ENCODE measurements at places on chromosomes 5 and 9.

DNA sequence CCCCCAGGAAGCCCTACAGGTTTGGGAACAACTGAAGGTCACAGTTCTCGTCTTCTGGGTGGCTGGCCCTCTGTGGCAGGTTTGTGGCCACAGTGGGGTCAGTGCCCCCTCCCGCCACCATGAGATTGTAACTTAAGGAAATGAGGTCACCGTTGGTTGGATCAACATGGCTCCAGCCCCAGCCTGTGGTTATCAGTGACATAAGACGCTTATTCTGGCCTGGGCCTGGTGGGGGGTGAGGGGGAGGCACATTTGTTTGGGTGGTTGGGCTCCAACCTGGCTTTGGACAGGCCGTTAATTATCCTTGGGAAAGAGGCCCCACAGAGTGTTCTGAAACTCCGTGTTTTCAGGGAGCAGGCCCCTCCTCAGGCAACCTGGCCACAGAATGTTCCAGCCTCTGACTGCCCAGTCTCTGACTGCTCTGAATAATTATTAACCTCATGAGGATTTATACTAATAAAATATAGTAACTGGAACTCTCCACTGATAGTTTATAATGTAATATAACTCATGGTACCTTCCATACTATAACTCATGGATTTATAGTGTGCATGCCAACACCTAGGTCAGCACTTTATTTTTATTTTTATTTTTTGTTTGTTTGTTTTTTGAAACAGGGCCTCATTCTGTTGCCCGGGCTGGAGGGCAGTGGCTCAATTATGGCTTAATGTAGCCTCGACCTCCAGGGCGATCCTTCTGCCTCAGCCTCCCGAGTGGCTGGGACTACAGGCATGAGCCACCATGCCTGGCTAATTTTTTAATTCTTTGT, 58.0 kb upstream of the RPL26L1 start:
- peak; percentile 63 for DNase-seq

- no peak for DNase-seq
These were observed 45.0 kb downstream of the DOCK8 start for GRCh38 chr9:259405-260404.

DNA sequence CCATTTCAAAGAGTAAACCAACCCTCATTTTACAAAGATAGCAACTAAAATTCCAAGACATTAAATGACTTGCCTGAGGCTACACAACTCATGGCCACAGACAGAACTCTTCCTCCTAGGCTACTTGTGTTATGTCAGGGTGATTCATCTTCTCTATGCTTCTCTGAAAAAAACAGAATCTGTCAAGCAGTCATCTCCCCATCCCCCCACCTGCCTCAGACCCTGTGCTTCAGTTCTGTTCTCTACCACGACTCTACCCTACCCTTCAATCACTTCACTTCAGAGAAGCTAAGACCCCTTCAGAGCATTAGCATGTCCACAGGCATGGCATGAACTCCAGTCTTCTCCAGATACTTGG, 277.7 kb upstream of the PTGER4 start:
- no peak for DNase-seq

- DNase-seq, result no peak
These were observed 15.9 kb downstream of the CMBL start for GRCh38 chr5:10291692-10292339.

DNA sequence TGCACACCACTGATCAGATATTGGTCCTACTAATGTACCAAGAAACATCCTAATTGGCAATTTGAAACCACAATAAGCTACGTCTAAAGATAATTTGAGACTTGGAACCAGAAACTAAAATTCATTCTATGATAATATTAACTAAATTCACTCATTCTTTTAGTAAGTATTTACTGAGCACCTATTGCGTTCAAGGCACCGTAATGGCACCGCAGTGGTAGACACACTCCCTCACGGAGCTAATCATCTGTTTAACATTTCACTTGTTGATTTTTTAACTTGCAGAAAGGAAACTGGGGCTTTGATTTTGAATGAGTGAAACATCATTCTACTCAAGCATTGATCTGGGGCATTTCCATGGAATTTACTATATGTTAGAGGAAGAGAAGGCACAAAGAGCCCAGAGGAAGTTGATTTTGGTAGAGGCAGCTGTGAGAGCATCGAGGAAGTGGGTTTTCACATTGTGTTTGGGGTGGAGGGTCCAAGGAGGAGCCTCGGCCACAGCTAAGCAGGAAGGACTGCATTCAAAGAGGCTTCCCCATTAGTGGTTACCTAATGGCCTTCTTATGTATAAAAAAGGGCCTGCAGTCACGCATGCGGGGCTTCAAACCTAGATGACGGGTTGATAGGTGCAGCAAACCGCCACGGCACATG, 7.1 kb downstream of the RAPGEF1 start:
- no peak for DNase-seq

- no peak for DNase-seq
These were observed 92.1 kb upstream of the IFNE start for GRCh38 chr9:21574261-21574660.

DNA sequence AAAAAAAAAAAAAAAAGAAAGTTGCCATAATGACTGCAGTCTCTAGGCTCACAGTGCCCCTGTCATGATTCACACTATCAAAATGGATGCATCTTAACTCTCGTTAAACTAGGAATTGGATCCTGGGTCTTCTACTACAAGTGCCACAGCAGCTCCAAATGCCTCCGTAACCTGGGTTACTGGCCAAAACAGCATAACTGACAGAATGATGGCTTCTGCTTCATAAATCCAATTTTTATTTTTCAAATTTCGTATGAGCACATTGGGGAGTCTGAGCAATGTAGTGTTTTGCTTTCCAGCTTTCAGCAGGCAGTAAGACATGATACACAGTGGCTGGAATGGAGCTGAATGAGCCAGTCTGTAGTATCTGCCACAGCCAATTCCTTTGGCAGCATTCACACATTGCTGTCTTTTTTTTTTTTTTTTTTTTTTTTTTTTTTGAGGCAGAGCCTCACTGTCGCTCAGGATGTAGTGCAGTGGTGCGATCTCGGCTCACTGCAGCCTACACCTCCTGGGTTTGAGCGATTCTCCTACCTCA, 36.0 kb upstream of the NPM1 start:
- no peak for DNase-seq

- no peak for DNase-seq
These were observed 204.8 kb upstream of the HAPLN1 start for GRCh38 chr5:83925321-83925954.

- DNase-seq, result no peak
These were observed 22.9 kb downstream of the OR2V2 start for GRCh38 chr5:181170237-181170825.

- DNase-seq, result no peak
These were observed 256.6 kb downstream of the FANCC start for GRCh38 chr9:95060916-95061315.

- no peak for DNase-seq
These were observed 208.8 kb downstream of the MRPS30 start for GRCh38 chr5:45017568-45017967.

DNA sequence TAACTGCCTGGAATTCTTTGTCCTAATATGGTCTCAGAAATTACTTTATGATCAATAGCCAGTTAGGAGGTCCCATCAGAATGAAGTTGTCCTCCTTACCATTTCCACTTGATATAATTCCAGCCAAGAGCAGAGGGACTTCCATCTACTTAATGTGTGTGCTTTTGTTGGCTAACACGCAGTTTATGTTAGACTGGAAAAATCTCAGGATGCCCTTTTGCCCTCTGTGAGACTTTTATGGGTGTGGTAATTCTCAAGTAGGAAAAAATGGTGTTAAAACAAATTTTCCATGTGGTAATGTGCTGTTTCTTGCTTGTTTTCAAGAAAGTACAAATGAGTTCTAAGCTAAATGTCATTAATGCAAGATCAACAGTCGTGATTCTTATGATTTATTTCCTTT, 327.1 kb downstream of the MTRR start:
- DNase-seq, result no peak

DNA sequence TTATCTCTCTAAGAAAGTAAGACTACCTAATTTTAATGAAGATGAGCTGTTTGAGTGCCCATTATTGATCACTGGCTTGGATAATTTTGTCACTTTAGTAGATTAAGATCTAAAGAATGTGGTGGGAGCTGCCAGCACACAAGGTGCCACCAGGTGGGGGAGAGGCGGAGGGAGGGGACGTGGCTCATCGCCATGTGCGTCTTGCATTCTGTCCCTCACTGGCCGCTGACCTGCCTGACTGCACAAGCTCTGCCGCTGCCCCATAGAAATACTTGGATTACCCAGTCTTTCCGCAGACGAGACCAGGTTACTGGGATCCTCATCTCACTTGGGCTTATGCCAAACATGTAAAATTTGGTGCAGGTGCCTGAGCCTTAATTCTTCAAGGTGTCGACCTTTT, 37.6 kb downstream of the RHOBTB3 start:
- no peak for DNase-seq

DNA sequence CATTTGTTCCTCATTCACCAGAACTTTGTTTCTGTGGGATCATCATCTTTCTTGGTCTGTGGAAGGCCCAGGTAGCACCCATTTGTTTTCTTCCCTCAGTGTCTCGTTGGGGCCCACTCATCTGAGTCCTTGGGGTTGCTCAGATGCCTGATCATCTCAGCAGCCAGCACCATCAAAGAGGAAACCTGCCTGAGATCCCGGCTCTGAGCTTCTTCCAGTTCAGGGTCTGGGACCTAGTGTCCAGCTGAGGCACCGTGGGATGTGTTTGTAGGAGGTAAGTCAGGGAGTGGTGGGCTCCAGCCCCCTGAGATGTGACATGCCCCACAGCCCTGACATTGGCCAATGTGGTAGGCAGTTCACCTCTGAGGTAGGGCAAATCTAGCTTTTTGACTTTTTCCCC, 9.4 kb upstream of the CD180 start:
- no peak for DNase-seq

DNA sequence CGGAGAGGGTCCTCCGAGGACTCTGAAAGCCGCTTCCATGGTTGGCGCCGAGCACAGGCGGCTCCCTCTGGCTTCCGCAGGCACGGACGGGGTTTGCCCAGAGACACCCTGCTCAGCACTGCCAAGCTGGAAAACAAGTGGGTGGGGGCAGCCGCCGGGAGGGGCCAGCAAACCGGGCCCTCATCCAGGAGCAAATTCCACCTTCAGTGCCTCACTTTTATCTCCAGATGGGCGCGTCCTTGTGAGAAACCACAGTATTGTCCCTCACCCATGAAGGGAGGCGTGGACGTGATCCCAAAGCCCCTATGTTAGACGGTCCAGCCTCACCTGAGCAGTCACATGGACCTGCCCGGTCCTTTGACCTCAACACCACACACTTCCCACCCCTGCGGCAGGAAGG, 29.0 kb downstream of the MED10 start:
- DNase-seq, result no peak

GRCh38 chr5:149632311-149633251, 51.3 kb downstream of the ARHGEF37 start:
- DNase-seq, result no peak

- DNase-seq, result no peak
These were observed 1088.5 kb upstream of the CDH6 start for GRCh38 chr5:30104872-30105596.

DNA sequence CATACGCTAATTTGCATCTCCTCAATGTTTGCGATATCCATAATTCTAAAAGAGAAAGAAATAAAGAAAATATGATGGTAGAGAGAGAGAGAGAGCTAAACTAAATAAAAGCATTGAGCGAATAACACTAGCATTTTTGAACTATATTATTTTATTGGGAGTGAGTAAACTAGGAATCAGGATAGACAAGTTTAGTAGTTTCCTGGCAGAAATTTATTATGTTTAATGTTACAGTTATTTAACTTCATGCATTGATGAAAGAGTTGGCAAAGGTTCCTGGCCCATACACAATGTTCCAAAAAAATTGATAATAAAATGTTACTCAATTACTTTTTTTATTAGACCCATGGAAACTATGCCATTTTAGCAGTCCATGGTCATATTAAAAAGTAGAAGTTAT, 1708.2 kb upstream of the CDH6 start:
- no peak for DNase-seq

DNA sequence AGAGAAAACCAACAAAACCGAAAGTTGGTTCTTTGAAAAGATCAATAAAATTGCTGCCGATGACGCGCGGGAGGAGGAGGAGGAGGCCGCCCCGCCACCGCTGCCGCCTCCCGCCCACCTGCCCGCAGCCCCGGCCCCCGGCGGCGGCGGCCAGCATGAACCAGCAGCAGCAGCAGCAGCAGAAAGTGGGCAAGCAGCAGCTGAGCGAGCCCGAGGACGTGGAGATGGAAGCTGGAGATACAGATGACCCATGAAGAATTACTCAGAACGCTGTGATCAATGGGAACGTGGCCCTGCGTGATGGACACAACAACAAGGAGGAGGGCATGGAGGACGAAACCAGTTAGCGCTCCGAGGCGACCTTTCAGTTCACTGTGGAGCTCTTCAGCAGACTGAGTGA, 53.9 kb upstream of the EFNA5 start:
- DNase-seq, result no peak

GRCh38 chr9:89353989-89354388, 35.7 kb downstream of the SECISBP2 start:
- no peak for DNase-seq

DNA sequence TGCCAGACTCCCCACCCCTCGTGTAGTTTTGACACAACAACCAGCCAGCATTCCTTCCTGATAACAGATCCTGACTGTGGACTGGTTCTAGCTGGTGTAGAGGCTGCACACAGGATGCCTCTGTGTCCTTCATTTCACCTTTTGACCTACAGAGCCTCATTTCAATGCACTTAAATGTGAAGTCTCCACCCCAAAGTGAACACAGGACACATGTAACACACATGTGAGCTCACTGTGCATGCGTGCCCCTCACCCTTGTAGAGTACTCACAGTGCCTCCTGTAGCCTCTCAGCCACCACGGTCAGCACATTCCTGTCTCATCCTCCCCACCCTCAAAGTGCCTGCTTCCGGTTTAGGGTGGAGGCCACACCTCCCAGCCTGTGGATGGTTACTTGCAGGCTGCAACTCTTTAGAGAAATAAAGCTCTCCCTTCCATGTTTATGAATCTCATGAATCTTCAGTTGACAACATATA, 11.6 kb upstream of the NKD2 start:
- DNase-seq, result no peak

- no peak for DNase-seq
These were observed 47.3 kb upstream of the PRRC2B start for GRCh38 chr9:131346559-131346958.

- DNase-seq, result no peak
These were observed 10.3 kb upstream of the TPM2 start for GRCh38 chr9:35700031-35700430.

GRCh38 chr5:95673081-95673480, 9.7 kb downstream of the SPATA9 start:
- DNase-seq, result no peak

DNA sequence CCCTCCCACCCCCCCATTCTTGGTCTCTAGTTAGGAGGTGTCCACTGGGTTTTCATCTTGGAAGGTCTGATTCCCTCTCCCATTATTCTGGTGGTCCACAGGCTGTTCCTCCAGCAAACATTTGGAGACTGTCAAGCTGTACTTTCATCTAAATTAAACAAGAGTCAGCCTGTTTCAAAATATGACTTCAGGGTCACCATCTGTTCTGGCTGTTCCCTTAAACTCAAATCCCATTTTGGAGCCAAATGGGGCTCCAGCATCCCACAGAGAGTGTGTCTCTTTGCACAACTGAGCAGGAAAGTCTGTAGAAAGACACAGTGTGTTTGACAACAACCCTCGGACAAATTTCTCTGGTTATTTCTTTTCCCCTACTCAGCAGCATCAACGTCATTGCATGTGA, 20.5 kb downstream of the COL15A1 start:
- no peak for DNase-seq

GRCh38 chr9:72857624-72857996, 95.2 kb downstream of the ALDH1A1 start:
- no peak for DNase-seq

- no peak for DNase-seq
These were observed 13.4 kb downstream of the RGS7BP start for GRCh38 chr5:64519263-64519662.

- no peak for DNase-seq
These were observed 10.3 kb downstream of the TTC23L start for GRCh38 chr5:34849253-34849652.
